GM13976 (cell line): ENCODE measurements at places on chromosomes 11 and 22.

DNA sequence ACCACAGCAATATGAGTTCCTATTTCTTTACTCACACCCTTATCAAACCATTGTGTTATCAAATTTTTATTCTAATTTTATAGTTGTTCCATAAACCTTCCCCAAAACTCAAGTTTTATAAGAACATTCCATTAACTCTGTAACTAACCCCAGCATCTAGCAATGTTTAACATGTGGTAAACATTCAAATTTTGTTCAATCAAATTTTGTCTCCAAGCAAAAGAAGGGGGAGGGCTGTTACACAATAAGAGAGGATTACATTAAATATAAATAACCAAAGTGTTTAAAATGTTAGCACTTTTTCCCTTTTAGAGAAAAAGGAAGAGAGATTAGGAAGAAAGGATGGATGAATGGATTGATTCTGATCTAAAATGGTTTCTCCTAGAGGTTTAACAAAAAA, 20.5 kb downstream of the RBFOX2 start:
- DNase-seq, result no peak

DNA sequence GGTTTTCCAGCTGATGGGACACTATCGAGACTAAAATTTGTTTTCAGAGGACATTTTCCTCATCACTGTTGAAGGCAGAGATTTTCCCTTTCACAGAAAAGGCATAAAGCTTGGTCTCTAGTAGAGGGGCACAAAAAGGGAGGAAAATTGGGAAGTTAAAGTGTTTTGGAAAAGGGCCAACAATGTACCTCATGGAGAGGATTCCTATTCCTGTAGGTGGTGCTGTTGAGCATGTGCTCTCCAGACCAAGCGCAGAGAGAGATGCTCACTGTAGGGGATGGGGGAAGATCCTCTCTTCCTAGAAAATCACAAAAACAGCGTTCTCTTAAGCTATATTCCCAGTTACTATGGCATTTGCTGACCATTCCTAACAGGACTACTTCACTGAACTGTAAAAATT, 44.9 kb downstream of the OR4C46 start:
- DNase-seq, result no peak

GRCh38 chr11:37527545-37527944, 929.5 kb upstream of the RAG2 start:
- DNase-seq, result no peak

- DNase-seq, result no peak
Measured at GRCh38 chr11:48007677-48008076, 27.3 kb downstream of the PTPRJ start.

- no peak for DNase-seq
Measured at GRCh38 chr11:29495676-29496075, 521.2 kb downstream of the KCNA4 start.

DNA sequence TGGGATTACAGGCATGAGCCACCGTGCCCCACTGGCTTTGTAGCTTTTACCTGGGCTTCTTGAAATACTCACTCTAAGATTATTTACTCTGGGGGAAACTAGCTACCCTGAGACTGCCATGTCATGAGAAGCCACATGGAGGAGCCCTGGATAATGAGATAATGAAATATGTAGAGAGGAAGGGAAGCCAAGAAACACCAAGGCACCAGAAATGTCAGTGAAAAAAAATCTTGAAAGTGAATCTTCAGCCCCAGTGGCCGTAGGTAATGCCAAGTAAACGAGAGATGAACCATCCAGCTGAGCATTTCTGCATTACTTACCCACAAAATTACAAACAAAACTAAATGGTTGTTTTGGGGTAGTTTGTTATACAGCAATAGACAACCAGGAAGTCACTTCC, 125.6 kb downstream of the APIP start:
- DNase-seq, result no peak

DNA sequence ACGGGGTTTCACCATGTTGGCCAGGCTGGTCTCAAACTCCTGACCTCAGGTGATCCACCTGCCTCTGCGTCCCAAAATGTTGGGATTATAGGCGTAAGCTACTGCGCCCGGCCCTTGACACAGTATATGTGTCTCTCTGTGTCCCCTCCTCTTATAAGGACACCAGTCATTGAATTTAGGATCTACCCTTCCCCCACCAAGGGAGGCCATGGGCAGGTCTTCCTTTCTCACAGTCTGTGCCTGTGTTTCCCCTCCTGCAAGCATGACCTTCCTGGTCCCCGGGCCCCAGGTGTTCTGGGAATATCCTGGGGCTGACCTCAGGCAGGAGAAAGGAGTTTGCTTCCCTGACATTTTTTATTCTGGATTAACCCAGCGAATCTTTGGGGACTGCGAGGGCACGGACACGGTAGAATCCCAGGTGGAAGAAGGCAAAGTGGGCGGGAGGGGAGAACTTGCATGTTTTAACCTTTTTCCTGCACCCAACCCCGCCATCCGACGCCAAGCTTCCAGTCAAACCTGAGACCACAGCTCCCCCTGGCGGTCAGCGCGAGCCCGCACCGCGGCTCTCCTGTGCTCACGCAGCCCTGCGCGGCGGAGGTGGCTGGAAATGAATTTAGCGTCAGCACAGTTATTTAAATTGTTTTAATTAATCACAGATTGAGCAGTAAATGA, 42.1 kb upstream of the ISX start:
- DNase-seq, result peak; percentile 85

GRCh38 chr11:69832561-69833413, 13.6 kb upstream of the FGF3 start:
- peak; percentile 15 for DNase-seq

- no peak for DNase-seq
Measured at GRCh38 chr22:35457729-35458546, 58.0 kb downstream of the MCM5 start.

DNA sequence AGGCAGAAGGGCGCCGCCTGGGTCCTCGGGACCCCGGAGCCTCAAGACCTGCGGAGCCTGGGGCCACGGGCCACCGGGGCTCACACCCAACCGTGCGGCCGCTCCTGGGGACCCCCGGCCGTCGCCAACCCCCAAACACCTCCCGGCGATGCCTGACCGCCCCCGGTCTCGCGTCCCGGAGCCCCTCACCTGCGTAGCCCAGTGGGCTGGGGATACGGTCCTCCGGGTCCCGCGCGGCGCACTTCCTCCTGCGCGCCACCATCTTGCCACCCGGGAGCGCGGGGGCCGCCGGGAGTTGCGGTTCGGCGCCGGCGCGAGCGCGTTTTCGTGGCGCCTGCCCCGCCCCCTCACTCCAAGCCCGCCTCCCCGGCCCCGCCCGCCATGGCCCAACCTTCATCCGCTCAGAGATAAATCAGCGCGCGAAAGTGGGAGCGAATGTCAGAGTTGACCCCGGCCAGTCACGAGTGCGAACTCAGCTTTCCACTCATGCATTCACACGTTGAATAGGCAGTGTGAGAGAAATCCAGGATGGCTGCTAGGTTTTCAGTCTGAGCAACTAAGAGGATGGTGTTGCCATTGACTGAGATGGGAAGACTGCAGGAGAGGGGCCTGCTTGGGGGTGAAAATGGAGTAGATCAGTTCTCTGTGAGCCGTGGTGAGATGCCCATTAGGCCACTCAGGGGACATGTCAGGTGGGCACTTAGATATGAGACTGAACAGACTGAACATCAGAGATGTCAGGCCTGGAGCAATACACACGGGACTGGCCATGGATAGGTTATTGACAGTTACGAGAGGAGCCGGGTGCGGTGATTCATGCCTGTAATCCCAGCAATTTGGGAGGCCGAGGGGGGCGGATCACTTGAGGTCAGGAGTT, at the start of gene RRP7A:
Gene RRP7A, minus strand, starts transcription at position 272 of the 877 bp plus-strand sequence. Its CDS starts 10 bp downstream, at position 262.
- DNase-seq, result peak; percentile 89
